ENCODE measurements at places on chromosomes 1 and 21.

DNA sequence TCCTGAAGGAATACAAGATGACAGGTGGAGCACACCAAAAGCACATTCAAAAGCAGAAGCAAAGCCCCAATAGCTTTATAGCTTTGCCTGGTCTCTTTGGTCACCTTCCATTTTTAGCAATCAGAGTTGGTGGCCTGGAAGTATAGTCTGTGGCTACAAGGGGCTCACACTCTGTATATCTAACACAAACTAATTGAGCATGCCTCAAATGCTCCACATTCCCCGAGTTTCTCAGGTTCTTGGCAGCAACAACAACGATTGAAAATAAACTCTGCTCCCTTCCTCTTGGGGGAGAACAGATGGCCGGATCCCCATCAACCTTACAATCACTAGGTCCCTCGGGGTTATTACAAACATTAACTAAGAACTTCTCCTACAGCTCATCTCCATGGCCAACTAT lies 24.9 kb upstream of the TADA1 start:
- no peak for DNase-seq

DNA sequence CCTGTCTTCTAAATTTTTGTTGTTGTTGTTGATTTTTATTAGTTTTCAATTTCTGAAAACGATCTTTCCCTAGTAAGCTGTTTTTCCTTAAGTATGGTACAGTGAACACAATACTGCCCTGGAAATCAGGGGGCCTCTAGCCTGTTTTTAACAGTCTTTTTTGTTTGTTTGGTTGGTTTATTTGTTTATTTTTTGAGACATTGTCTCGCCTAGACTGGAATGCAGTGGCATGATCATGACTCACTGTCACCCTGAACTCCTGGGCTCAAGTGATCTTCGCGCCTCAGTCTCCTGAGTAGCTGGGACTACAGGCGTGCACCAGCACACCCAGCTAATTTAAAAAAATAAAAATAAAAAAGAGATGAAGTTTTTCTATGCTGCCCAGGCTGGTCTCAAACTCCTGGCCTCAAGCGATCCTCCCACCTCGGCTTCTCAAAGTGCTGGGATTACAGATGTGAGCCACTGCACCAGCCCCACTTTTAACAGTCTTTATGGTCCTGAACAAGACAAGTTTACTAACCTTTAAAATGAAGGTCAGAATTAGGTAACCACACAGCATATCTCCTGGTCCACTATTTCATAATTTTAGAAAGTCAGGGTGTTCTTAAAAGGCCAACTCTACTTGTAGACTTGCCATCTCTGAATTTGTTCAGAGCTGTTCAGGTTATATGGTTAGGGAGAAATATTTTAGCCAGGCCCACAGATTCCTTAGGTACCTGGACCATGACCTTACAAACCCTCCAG lies 35.4 kb downstream of the TBCE start:
- no peak for DNase-seq

- DNase-seq: no peak
Observed at GRCh38 chr1:48767975-48768510, 8.6 kb downstream of the BEND5 start.

DNA sequence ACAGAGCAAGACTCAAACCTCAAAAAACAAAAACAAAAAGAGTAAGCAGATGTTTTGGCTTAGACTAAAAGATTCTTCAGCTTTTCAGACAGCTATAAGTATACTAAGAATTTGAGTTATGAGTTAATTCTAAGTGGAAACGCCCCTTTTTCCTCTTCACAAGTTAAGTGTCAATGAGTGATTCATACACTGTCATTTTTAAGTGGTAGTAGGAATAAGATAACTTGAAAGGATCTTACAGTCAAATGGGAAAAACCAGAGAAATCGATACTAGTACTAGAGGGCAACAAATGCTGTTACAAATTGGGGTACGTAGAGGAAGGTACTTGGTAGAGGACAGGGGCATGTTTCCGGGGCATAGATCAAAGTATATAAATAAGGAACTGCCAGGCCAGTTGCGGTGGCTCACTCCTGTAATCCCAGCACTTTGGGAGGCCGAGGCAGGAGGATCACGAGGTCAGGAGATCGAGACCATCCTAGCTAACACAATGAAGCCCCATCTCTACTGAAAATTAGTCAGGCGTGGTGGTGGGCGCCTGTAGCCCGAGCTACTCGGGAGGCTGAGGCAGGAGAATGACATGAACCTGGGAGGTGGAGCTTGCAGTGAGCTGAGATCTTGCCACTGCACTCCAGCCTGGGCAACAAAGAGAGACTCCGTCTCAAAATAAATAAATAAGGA lies 7.4 kb downstream of the H3-3A start:
- DNase-seq: no peak
